T-helper 17 cell (primary cell): ENCODE measurements at places on chromosomes 2 and 18. TPM values are rescaled to one million over a fixed set of nuclear protein-coding genes. Genes with fewer than 3 reads are reported as not detected.

DNA sequence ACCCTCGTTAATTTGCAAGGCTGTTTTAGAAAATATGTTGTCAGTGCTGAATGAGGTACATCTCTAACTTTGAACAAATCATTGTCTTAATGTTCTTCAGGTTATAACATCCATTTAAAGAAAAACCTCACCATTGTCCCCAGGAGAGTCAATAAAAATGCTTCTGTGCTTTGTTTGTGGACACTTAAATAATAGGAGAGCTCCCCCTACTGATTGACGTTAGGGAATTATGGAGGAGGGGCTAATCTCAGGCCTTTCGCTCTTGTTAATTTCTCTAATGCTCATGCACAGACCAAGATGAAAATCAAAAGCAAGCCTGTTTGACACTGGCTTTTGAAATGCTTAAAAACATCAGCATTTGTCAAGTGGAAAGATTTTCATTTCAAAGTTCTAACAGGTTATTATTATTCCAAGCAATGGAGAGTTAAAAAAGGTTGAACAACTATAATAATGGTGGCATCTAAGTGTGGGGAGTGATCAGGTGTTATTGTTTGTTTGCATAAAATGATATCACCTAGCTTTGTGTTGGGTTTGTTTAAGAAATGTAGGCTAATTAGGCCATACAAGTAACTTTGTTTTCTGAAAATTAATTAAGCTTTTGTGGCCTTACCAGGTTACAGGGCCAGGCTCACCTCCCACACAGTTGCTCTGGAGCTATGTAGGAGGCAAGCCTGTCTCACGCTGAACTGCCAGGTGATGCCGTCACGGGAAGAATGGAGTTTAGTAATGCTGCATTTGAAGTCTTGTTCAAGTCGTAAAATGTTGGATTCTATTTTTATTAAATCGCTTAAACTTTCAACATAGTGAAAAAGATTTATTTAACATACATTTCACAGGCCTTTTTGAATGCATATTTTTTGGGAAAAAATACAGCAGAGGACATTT is 51.7 kb upstream of the SMIM21 start:
- no peak overlapping the region for H3K4me3 ChIP-seq
- H3K36me3 ChIP-seq = peaks cover 6% of the 10 kb centered on the region
- H3K27ac ChIP-seq = no peak overlapping the region
- no peak for DNase-seq
- peaks cover 8% of the 10 kb centered on the region for H3K4me1 ChIP-seq

MARCHF4 gene
- not detected for total RNA-seq

SP140L gene
- 85.6 TPM for total RNA-seq

DNA sequence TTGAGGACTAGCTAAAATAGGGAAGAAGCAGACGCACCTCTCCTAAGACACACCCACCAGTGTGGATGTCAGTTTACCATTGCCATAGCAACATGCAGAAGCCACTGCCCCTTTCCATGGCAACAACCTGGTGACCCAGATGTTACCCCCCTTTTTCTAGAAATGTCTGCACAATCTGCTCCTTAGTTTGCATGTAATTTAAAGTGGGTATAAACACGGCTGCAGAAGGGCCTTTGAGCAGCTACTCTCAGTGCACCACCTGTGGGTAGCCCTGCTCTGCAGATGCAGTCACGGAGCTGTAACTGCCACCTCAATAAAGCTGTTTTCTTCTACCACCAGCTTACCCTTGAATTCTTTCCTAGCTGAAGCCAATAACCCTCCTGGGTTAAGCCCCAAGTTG is 87.1 kb downstream of the FBXO15 start:
- no peak overlapping the region for H3K27ac ChIP-seq
- peaks cover 2% of the 10 kb centered on the region for H3K4me1 ChIP-seq
- no peak overlapping the region for H3K4me3 ChIP-seq
- no peaks in the 10 kb centered on the region for H3K36me3 ChIP-seq
- peaks cover 43% of the 10 kb centered on the region for H3K27me3 ChIP-seq
